Activated CD4-positive, alpha-beta T cell treated with anti-CD3 and anti-CD28 coated beads, Interleukin-2, amount 10 ng/mL, durations not matched to agents 7 days and 5 days (primary cell): ENCODE measurements at places on chromosomes 3 and 15. TPM values are rescaled to one million over a fixed set of nuclear protein-coding genes. Genes with fewer than 3 reads are reported as not detected.

PROS1 gene
- total RNA-seq: 0.20 TPM

GRCh38 chr15:71634820-71635560 is 175.4 kb upstream of the NR2E3 start:
- DNase-seq: no peak
- H3K27me3 ChIP-seq: peaks cover 3% of the 10 kb centered on the region
- H3K4me3 ChIP-seq: no peak overlapping the region
- H3K36me3 ChIP-seq: no peaks in the 10 kb centered on the region

GRCh38 chr3:41274944-41275668 is 75.8 kb downstream of the CTNNB1 start:
- H3K27ac ChIP-seq: no peak overlapping the region
- DNase-seq: no peak
- no peaks in the 10 kb centered on the region for H3K27me3 ChIP-seq
- peaks cover 3% of the 10 kb centered on the region for H3K36me3 ChIP-seq

DNA sequence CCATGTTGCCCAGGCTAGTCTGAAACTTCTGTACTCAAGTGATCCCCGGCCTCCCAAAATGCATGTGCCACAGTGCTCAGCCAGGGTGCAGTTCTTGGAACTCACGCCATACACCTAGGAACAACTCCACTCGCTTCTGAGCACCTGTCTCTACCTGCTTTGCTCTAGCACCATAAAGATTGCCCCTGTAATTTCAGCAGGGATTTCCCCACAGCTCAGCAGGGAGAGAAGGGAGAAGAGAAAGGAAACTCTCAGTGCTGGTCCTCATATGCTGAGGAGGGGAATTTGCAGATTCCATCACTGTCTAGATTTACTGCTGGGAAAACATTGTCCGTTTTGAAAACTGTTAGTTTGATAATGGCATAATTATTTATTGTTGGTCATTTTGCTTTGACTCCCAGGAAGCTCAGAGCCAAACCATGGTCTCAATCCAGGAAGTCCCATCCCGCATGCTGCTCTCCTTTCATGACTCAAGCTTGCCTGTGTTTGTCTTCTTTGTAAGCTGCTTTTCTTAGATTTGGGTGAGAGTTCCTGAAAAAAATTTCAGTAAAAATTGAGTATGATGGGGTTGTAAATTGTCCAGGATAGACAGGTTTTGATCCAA is 24.2 kb downstream of the TRIM71 start:
- peaks cover 15% of the 10 kb centered on the region for H3K4me1 ChIP-seq
- no peak overlapping the region for H3K27ac ChIP-seq
- peaks cover 3% of the 10 kb centered on the region for H3K27me3 ChIP-seq
- no peak for DNase-seq
- H3K4me3 ChIP-seq: no peak overlapping the region

TTC21A gene
- 5.1 TPM for total RNA-seq
